NCI-H460 (cell line): ENCODE measurements at places on chromosomes 13 and 19. TPM values are rescaled to one million over a fixed set of nuclear protein-coding genes. Genes with fewer than 3 reads are reported as not detected.

DNA sequence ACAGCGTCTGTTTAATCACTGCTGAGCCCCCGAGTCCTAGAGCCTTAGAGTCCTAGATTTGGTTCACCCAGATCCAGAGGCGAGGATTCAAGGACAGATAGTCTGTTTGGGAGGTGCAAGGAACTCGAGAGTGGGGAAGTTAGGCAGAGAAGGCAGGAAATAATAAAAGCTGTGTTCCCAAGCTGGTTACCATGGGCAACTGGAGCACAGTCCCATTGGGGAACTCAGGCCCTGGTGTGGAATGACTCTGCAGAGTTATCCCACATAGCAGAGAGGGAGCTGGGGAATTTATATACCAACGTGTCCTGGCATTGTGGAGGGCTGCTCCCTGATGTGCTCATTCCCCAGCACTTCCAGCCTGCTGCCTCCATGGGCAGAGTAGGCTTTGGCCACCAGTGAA is 9.7 kb downstream of the IGSF23 start:
- DNase-seq = no peak

DNA sequence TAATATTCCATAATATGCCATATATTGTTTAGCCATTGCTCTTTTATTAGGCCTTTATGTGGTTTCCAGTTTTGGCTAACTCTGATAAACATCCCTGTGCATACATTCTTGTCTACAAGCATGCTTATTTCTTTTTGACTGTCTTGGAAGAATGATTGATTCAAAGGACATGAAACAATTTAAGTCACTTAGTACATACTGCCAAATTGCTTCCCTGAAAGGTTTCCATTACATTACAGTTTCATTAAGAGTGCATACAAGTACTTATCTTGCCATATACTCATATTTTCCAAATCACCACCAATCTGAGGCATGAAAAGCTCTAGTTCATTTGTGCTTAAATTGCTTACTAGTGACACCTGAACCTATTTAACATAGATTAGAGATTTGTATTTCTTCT is 113.9 kb downstream of the OXGR1 start:
- DNase-seq = no peak

DNA sequence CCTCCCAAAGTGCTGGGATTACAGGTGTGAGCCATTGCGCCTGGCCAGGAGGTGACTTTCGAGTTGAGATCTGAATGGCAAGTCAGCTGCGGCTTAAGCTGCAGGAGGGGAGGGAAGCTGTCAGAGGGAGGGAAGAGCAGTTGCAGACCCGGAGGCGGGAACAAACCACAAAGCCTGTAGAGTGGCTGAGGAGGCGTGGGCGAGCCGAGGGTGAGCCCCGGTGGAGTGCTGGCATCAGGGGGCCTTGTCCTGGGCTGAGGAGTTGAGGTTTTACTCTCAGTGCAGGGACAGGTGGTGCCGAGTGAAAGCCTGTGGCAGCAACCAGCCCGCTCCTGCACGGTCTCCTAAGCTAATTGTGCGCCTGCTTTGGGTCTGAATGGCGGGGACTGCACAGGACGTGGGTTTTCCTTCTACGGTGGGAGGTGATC is 24.2 kb downstream of the PPP1R37 start:
- no peak for DNase-seq

DNA sequence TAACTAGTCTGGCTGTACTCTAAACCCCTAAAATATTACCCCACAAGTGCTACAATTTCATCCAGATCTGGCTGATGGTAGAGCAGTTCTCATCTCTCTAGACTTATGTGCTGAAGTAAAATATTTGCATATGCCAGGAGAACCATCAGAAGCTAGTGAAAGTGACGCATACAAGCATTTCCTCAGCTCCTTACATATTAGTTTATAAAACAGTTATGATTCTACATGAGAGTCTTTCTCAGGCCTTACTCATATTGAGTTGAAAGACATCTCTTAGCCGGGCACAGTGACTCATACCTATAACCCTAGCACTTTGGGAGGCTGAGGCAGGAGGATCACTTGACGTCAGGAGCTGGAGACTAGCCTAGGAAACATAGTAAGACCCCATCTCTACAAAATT is 15.9 kb upstream of the ZNF30 start:
- no peak for DNase-seq

DNA sequence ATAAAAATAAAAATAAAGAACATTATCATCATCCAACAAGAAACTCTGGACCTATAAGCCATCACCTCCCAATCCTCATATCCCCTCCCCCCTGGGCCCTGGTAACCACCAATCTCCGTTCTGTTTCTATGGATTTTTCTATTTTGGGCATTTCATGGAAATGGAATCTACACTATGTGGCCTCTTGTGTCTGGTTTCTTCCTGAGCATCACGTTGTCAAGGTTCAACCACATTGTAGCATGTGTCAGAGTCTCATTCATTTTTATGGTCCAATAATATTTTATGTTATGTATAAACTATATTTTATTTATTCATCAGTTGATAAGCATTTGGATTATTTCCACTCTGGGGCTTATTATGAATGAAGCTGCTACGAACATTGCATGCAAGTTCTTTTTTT is 26.9 kb downstream of the SULT2B1 start:
- DNase-seq = no peak

DNA sequence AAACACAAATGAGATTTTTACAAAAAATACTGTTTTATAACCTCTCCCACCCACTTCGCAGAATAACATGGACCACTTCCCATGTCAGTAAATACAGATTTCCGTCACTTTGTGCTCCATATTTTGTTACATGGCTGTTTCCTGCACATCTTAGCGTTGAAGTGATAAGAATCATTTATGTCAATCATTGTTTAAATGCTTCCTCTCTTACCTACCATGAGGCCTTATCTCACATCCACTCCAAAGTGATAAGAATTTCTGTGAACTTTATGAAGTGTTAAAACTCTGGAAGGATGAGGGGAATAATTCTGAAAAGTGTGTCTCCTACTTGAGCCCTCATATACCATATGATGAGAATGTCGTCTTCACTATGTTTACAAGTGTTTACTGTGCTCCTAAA is 36.6 kb upstream of the IL17D start:
- no peak for DNase-seq

GRCh38 chr13:36549126-36549702 is 116.9 kb downstream of the CCNA1 start:
- DNase-seq = no peak

HOMER3 gene
- total RNA-seq = 17.8 and 18.1 TPM in 2 replicates

GRCh38 chr13:77207943-77208342 is 119.0 kb downstream of the MYCBP2 start:
- no peak for DNase-seq

GRCh38 chr13:42883771-42884467 is 102.5 kb downstream of the FAM216B start:
- peak; percentile 56 for DNase-seq

TRIP10 gene
- total RNA-seq = 45.1 and 49.2 TPM in 2 replicates

GRCh38 chr13:27339299-27339698 is 68.7 kb downstream of the RASL11A start:
- peak; percentile 34 for DNase-seq

KCNJ14 gene
- total RNA-seq = 1.8 and 2.0 TPM in 2 replicates

GRCh38 chr19:50333235-50333736 is 4.1 kb upstream of the KCNC3 start:
- peak; percentile 81 for DNase-seq

LGALS4 gene
- total RNA-seq = not detected in 2 replicates

FBN3 gene
- total RNA-seq = under 0.01 TPM in 1 of 2 replicates, not detected in the other

- no peak for DNase-seq
Observed at GRCh38 chr19:9793071-9793591, 24.6 kb upstream of the ZNF846 start.

TLE6 gene
- total RNA-seq = 3.9 and 4.7 TPM in 2 replicates

EHD2 gene
- total RNA-seq = 0.87 and 1.0 TPM in 2 replicates

UBE2L5 gene
- not detected in 2 replicates for total RNA-seq

ZNF442 gene
- total RNA-seq = not detected in 2 replicates

GRCh38 chr19:39052243-39052746 is 19.9 kb upstream of the FBXO27 start:
- DNase-seq = peak; percentile 40

ZNF492 gene
- not detected in 2 replicates for total RNA-seq

OR7D2 gene
- 0.05 TPM in 1 of 2 replicates, not detected in the other for total RNA-seq

GRCh38 chr13:41774605-41775218 is 186.2 kb downstream of the VWA8 start:
- DNase-seq = no peak

GRCh38 chr13:31150315-31150985 is 11.3 kb downstream of the HSPH1 start:
- DNase-seq = no peak

- DNase-seq = no peak
Observed at GRCh38 chr13:100301418-100301817, 212.5 kb downstream of the PCCA start.

DNA sequence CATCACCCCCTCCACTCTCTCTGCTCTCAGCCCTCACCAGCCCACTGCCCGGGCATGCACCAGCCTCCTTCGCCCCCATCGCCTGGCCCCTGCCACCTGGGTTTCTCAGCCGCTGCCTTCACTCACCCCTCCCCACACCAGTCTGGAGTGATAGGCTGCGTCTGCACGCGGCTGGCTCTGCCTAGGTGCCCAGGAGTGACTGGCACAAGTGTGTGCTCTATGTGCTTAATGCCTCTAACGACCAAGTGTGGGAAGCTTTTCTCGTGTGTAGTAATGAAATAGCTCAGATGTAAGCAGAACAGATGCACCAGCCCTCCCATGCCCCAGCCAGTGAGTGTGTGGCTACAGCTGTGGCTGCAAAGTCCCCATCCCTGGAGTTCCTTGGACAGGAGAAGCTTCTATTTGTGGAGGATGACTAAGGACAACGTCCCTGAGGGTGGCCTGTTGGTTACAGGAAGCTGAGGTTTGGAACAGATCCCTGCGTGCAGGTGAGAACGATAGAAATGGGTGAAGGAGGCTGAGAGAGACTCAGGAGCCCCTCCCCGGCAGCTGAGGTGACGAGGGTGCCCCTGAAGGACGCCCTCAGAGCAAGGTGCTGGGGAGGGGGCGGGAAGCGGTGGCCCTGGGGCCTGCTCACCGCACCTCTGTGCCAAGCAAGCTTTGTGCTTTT is 35.6 kb downstream of the ATP11A start:
- DNase-seq = no peak

- no peak for DNase-seq
Observed at GRCh38 chr13:94997126-94997525, 284.8 kb upstream of the SOX21 start.

DNA sequence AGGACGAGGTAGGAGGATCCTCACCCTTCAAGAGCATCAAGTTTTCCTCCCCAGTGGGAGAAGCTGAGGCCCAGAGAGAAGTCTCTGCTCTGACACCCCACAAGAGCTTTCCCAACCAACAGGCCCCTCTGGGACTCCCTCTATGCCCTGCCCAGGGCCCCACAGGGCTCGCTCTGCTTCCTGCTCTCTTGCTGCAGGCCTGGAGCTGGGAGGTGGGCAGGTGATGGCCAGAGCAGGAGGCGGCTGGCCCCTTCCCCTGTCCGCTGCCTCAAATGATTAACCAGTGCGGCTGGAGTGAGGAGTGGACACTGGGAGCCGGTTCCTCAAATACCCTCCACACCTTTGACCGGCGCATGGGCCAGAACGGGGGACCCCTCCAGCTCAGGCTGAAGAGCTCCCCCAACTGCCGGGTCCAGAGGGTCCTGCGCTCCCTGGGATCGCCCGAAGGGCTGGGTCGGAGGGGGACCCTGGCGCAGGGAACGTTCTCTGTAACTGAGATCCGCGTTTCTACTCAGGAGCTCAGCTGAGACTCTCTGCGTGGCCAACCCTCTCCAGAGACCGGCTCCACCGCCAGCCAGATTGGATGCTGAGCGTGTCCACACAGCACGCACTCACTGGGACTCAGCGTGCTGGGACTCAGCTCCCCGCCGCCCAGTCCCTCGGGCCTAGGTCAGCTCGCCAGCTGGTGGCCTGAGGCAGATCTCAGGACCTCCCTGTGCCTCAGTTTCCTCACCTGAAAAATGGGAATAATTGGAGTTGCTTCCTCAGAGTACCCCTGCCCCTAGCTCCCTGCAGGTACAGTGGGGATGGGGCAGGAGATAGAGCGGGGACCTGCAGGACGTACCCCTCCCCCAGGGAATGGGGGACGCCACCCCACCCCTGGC is 6.7 kb upstream of the ONECUT3 start:
- no peak for DNase-seq

- peak; percentile 54 for DNase-seq
Observed at GRCh38 chr19:55209693-55210472, 582 bp upstream of the PTPRH start.

DNA sequence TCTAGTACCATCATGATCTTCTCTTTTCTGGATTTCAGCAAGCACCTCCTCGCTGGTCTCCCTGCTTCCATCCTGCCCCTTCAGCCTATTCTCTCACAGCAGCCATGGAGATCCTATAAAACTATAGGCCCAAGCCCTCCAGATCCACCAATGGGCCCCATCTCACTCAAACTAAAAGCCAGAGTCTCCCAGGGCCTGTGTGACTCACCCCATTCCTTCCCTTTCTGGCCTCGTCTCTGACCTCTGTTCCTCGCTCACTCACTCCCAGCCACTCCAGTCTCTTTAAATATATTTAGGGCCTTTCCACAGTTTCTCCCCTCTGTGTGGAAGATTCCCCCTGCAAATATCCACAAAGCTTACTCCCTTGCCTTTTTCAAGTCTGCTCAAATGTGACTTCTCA is 89.7 kb downstream of the HSPH1 start:
- no peak for DNase-seq

ZNF665 gene
- total RNA-seq = not detected in 2 replicates

DNA sequence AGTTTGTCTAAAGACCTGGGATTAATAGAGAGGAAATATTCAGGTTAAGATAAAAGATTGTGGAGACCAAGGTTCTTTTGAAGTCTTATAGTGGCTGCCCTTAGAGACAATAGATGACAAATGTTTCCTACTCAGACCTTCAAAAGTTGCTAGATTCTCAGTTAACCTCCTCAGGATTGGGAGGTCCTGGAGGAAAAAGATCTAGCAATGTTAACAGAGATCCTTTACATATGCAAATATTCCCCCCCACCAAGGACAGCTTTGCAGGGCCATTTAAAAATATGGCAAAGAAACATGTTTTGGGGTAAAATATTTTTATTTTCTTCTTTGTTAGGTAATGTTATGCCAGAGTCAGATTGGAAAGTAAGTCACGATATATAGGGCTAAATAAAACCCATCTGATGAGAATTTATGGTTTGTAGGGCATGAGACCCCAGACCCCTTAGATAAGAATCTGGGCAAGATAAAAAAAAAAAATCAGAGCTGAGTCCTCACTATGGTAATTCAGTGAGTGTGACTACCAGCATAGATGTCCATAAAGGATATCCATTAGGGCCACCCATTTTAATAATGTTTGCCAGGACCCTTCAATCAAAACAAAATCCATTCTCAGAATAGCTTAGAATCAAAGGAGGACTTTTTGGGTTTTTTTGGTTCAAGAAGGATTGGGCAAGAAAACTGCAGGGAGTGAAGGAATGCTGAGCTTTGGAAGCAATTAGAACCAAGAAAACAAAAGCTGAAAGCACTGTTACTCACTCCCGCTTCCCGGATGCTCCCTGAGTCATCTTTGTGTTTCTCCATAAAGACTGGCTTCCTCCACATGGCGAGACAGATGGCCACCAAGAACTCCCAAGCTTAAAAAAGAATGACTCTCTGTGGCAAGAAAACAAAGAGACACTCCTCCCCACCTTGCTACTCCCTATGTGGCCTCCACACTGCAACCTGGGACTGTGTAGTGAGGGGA is 28.2 kb downstream of the VSTM1 start:
- no peak for DNase-seq

SIPA1L3 gene
- total RNA-seq = 3.4 and 3.9 TPM in 2 replicates

ZNF208 gene
- 0.35 TPM in 1 of 2 replicates, not detected in the other for total RNA-seq

NAPSA gene
- 0.49 TPM in 1 of 2 replicates, not detected in the other for total RNA-seq
